ENCODE measurements at places on chromosomes 4 and X.
A peak's percentile ranks its signal among the peaks of the same experiment; 100 is the strongest.

DNA sequence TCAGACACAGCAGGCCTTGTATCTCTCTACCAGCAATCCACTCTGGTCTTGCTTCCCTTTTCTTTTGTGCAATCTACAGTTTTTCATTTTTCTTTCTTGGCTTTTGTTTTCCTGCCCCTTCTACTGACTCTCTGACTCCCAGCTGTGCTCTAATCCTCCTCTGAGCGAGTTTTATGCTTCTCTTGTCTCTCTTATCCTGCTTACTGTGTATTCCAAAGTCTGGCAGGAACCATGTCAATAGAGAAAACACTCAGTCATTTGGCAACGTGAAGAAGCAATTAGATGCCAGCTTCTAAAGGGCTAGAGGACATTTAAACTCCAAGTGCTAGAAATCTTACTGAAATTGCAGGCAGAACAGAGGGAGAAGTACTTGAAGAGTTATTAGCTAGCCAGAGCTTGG lies 984.6 kb upstream of the TENM3 start:
- no peak overlapping the region for H3K4me3 ChIP-seq
- H3K4me1 ChIP-seq: peaks cover 36% of the 10 kb centered on the region
- no peaks in the 10 kb centered on the region for H3K36me3 ChIP-seq
- no peak for DNase-seq

- H3K27me3 ChIP-seq: peaks cover 62% of the 10 kb centered on the region
- H3K36me3 ChIP-seq: no peaks in the 10 kb centered on the region
- H3K4me1 ChIP-seq: peaks cover 19% of the 10 kb centered on the region
Observed at GRCh38 chr4:6471307-6472007, 957 bp downstream of the PPP2R2C start.

DNA sequence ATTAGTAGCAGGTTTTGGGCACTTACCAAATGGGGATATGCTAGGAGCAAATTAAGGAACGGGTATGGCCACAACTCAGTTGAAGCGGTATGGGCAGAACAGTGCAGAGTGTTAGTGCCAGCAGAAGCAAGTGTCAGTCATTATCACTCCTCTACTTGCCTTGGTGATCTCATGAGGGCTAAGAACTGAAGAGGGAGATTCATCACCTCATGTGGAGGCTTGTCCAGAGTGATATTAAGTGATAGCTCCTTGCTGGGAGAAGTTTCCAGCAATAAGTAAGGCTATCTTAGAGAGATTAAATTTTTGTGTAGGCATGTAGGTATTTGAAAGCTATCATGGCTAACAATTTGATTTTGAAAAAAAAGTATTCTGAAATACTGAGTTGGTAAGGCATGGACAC lies 615.4 kb upstream of the SMIM31 start:
- peaks cover 12% of the 10 kb centered on the region for H3K36me3 ChIP-seq
- no peaks in the 10 kb centered on the region for H3K27me3 ChIP-seq
- peaks cover 28% of the 10 kb centered on the region for H3K4me1 ChIP-seq
- DNase-seq: no peak
- H3K27ac ChIP-seq: no peak overlapping the region
- H3K4me3 ChIP-seq: no peak overlapping the region

DNA sequence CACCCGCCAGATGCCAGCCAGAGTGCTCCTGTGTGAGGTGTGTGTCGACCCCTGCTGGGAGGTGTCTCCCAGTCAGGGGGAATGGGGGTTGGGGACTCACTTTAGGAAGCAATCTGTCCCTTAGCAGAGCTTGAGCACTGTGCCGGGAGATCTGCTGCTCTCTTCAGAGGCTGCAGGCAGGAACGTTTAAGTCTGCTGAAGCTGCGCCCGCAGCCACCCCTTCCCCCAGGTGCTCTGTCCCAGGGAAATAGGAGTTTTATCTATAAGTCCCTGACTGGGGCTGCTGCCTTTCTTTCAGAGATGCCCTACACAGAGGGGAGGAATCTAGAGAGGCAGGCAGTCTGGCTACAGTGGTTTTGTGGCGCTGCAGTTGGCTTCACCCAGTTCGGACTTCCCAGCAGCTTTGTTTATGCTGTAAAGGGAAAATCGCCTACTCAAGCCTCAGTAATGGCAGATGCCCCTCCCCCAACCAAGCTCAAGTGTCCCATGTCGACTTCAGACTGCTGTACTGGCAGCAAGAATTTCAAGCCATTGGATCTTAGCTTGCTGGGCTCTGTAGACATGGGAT lies 80.8 kb downstream of the CCSER1 start:
- no peak overlapping the region for H3K4me3 ChIP-seq
- peaks cover 26% of the 10 kb centered on the region for H3K4me1 ChIP-seq
- peaks cover 25% of the 10 kb centered on the region for H3K36me3 ChIP-seq
- no peaks in the 10 kb centered on the region for H3K27me3 ChIP-seq

DNA sequence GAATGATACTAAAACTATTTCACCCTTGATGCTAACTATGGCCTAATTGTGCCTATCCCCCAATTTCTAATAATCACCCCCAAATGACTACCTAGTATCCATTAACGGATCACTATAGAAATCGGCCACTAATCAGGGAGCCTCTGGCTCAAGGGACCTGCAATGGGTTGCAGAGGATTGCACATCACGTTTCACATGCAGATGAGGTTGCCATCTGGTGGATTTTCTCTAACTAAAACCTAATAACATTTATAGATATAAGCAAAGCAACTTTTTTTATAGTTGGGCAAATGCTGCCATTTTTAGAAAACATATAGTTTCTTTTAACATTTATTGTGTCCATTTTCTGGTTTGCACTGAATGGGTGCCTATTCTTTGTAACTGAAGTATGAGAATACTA lies 28.3 kb upstream of the ALG13 start:
- no peak overlapping the region for H3K4me3 ChIP-seq
- H3K27me3 ChIP-seq: peaks cover 3% of the 10 kb centered on the region
- H3K27ac ChIP-seq: no peak overlapping the region
- H3K36me3 ChIP-seq: no peaks in the 10 kb centered on the region
- no peak for DNase-seq

DNA sequence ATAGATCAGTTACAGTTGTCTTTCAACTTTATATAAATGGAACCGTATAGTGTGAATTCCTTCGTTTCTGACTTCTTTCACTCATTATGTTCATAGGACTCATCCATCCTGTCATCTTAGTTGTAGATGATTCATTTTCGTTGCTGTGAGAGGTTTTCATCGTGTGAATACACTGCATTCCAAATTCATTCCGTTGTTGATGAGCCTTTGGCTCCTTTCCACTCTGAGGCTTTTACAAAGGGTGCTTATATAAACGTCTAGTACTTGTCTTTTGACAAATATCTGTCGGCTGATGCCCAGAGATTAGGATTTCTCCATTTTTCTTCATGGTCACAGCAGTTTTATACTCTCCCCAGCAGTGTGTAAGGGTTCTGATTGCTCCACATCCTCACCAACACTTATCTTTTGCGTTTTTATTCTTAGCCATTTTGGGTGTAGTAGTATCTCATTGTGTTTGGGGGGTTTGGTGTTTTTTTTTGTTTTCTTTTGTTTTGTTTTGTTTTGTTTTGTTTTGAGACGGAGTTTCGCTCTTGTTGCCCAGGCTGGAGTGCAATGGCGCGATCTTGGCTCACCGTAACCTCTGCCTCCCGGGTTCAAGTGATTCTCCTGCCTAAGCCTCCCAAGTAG lies 48.6 kb downstream of the LRP2BP start:
- peaks cover 18% of the 10 kb centered on the region for H3K4me1 ChIP-seq
- H3K36me3 ChIP-seq: peaks cover 46% of the 10 kb centered on the region
- H3K27ac ChIP-seq: peak overlapping the region; percentile 5
- DNase-seq: no peak

DNA sequence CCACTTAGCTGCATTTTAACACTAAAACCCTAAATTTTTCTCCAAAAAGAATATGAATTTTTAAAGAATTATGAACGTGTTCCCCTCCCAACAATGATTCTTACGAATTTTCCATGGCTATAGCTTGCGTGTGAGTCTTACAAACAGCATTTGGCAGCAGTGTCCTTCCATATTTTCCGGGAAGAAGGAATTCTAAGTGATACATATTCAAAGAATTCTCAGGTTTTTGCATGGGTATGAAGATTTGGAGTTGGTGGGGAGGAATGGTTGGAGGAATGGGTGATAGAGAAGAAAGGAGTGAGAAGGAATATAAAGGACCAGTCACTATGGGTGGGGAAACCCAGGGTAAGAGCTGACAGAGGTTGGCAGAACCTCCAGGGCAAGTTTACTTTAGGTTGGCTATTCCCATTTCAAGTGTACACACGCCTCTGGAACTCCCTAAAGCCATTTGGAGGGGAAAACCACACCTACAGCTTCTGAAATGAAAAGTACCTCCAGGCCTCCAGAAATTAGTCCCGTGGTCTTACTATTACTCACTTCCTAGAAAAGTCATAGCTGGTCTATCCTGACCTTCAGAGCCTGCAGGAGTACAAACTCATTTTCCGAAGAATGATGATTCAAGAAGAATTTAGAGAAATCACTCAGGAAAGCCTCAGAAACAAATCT lies 420.8 kb upstream of the DIPK2B start:
- H3K4me3 ChIP-seq: no peak overlapping the region
- no peak for DNase-seq
- peaks cover 25% of the 10 kb centered on the region for H3K4me1 ChIP-seq
- no peaks in the 10 kb centered on the region for H3K36me3 ChIP-seq
- H3K27ac ChIP-seq: 0 out of 2 replicates have a peak overlapping the region, but pooled peaks have one; percentile 15

GRCh38 chrX:107677501-107677901 lies 49.2 kb downstream of the PRPS1 start:
- H3K36me3 ChIP-seq: no peaks in the 10 kb centered on the region
- H3K4me1 ChIP-seq: peaks cover 30% of the 10 kb centered on the region
- DNase-seq: no peak

DNA sequence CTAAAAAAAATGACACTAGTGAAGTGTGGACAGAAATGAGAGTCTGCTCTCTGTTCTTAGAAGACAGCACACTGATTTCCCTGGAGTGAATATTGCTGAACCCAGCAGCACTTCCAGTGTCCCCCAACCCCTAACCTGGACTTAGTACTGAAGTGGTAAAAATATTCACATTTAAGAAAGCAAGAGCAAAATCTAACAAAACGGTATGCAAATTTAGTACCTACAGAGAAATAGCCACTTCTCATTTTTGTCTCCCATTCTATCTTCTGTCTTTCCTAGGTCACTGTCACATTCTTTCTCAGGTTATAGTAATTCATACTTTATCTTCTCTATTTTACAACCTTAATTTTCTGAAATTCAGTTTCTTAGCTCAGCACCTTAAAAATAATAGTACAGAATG lies 274.7 kb downstream of the CFAP299 start:
- no peak overlapping the region for H3K4me3 ChIP-seq
- no peak overlapping the region for H3K27ac ChIP-seq
- H3K27me3 ChIP-seq: no peaks in the 10 kb centered on the region
- no peaks in the 10 kb centered on the region for H3K36me3 ChIP-seq
